ENCODE measurements at places on chromosomes 3 and 15.

DNA sequence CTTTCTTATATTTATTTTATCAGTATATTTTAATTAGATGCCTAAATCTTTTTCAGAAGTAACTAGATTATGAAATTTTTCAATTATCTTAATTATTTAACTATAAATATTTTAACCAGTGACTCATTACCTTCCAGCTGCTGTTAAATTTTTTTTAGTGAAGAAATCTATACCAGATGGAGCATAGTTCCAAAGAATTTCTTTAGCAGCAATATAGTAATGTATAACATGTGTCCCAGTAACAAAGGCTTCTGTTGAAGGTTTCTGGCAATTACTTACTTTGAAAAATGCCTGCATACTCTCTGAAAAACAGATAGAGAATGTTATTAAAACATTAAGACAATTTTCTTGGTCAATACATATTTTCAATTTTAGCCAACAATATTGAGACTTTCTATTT lies 45.1 kb upstream of the CP start:
- DNase-seq = no peak

DNA sequence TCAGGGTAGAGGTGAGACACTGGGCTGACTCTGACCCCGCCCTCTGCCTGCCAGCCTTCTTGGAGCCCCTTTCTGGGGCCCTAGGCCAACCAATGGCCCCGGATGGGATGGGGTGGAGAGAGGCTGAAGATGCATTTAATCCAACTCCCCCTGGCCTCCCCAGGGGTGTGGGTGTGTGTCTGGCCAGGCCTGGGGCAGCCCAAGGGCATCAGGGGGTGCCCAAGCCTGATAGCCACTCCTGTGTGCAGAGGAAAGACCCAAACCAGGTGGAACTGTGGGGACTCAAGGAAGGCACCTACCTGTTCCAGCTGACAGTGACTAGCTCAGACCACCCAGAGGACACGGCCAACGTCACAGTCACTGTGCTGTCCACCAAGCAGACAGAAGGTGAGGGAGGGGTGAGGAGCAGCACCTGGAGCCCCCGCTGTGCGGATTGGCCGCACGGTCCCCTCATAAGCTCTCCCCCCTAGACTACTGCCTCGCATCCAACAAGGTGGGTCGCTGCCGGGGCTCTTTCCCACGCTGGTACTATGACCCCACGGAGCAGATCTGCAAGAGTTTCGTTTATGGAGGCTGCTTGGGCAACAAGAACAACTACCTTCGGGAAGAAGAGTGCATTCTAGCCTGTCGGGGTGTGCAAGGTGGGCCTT lies 9.5 kb downstream of the SPINT1 start:
- DNase-seq = no peak

DNA sequence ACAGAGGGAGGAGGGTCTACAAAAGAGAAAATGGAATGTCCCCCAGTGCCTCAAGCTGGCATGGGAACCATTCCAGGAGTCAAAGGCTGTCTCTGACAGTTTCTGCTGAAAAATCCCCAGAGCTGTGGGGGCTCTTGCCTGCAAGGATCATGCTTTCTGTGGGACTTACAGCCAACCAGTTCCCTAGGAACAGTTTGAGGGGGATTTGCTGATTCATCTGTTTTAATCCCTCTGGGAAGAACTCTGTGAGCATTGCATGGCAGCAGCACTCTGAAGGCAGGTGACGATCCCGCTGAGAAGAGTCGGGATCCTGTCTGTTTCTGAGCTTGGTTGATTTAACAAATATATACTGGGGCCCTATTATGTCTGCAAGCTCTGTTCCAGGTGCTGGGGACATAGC lies 176.0 kb downstream of the SSR3 start:
- DNase-seq = no peak

GRCh38 chr3:100384733-100385525 lies 16.0 kb downstream of the TOMM70 start:
- DNase-seq = no peak

GRCh38 chr15:96599268-96599667 lies 268.8 kb downstream of the NR2F2 start:
- no peak for DNase-seq

DNA sequence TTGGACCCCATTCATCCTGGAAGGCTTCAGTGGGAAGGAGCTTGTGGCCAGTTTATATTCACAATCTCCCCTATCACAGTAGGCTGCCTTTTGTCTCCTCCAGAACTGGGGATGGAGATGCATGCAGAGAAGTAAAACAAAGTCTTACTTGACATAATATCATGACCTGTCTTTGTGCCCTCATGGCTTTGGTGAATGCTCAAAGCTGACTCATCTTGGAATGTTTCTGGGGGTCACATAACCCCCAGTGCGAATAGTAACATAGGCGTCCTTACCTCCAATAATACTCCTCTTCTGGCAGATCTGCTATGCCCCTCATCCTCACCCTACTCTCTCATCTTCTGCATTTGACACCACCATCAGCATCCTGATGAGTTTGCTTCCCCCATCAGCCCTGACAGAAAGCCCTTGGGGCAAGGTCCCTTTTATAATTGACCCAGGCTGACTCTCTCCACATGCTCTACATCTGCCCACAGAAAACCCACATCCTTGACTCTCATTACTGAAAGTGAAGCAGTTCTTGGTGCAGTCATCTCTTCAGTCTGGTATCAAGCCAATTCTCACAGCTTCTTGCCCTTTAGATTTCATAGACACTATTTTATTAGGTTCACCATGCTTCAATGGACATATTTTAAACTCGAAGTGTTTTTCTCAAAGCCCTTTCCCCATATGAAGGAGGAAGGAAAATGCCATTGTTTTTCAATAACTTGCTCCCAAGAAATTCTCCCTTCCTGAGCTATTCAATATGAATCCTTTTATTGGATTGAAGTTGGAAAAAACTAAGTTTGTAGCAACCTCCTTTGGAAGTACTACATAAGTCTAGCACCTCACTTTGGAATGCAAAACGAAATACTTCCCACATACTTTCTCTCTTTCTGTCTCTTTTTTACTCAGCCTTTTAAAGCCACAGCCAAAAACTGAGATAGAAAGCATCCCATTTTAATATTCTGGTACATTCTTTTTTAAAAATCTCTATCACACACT lies 36.6 kb downstream of the OSTN start:
- peak; percentile 11 for DNase-seq

- no peak for DNase-seq
These were observed 191.3 kb downstream of the XXYLT1 start for GRCh38 chr3:195079636-195080035.

GRCh38 chr3:111326144-111326995 lies 215.6 kb upstream of the CD96 start:
- no peak for DNase-seq

DNA sequence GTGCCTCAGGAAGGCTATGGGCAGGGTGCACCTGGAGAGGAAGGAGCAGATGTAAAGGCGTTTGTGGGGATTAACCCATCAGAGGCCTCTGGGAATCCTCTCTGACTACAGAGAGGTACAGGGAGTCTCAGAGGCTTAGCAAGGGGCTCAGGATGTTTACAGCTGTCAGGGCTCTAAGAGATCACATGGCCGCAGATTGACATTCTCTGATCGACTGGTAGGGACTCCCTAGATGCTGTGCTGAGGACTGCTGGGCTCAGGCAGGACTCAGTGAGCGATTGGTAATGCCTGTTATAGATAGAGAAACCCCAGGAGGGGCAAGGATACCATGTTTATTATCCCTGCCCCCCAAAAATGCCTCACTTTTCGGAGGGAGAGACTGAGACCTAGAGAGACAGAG lies 103.5 kb downstream of the CORO2B start:
- DNase-seq = no peak

DNA sequence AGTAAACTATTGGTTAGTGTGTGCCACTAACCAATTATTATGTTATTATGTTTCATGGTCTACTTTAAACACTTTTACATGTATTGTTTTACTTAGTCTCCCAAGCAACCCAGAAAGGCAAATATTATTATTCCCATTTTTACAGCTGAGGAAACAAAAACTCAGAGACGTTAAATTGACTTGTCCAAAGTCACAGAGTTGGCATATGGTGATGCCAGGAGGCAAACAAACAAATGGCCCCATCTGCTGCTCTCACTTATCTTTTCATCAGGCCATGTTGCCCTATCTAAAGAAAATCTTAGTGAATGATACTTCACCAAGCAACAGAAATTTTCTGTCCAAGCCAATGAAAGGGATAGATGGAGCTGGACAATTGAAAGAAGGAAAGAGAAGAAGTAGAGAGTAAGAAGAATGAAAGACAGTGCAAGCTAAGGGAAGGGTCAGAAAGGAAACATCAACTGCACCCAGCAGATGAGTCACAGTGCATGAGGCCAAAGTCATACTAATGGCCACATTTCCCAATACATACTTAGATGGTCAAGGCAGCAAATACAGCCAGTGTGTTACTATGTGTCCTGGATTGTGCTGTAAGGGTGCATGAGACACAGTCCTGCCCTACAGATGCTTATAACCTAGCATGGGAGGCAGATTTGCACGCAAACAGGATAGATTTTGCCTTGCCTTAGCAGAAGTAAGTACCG lies 266.9 kb downstream of the KCNMB2 start:
- no peak for DNase-seq

GRCh38 chr3:43410592-43410991 lies 124.3 kb downstream of the SNRK start:
- no peak for DNase-seq

DNA sequence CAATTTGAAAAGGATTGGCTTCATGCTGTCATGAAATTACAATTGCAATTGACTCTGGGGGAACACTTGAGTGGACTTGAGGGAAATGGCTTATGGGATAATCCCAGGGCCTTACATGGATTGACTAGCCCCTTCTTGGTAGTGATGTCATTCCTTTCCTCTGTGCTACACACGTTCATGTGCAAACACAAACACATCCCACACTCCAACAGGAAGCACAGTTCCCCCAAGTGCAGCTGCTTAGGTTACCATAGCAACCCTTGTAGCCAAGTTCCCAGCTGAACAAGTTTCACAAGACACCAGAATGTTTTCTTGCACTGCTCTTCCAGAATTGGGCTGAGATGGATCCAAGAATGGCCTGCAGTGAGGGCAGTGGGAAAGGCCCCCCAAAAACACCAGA lies 217.0 kb downstream of the ZNF621 start:
- DNase-seq = no peak

DNA sequence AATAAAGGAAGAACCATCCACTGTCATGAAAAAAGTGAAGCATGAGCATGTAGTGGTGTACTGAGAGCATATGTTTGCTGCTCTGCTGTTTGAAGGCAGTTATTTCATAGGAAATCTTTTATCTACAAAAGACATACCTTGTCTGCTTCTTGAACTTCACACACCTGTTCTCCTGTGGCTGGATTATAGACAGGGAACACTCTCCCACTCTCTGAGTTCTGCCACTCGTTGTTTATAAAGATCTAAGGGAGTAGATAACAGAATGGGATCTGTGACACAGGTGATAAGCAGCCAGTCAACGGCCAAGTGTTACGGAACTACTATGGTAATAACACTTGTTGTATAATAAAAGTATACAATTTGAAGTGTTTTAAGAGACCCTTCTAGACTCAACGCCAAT lies 51.5 kb downstream of the ALDH1A2 start:
- no peak for DNase-seq

DNA sequence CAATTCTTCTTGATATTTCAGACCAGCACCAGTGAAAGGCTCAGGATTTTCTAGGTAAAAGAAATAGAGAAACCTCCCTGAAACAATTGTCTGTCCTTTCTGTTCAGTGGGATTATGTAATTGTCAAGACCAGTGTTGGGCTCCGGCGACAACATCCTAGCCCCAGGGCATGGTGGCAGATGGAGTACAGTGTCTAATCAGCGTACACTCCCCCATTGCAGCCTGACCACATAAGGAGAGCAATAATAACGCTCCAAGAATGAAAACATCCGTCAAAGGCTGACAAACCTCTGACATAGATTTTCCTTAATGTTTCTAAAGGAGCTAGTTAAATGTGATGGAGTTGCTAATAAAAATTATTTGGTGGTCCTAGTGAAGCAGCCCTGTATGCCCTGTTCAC lies 144.6 kb downstream of the EBLN2 start:
- no peak for DNase-seq

DNA sequence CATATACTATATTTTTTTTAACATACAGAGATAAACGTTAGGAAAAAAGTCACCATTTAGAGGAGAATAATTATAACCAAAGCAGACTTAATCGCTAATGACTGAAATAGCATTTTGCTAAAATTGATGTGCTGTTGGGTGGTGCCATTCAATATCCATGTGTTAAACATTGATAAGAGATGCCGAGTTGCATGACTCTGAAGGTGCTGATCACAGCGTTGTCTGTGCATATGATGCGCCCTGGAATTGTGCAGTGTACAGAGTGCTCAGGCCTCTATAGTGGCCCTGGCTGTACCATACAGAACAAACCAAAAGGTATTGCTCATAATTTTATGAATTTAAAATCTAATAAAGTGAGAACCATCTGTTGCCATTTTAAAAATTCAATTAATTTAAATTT lies 168.3 kb downstream of the MEIS2 start:
- DNase-seq = no peak

DNA sequence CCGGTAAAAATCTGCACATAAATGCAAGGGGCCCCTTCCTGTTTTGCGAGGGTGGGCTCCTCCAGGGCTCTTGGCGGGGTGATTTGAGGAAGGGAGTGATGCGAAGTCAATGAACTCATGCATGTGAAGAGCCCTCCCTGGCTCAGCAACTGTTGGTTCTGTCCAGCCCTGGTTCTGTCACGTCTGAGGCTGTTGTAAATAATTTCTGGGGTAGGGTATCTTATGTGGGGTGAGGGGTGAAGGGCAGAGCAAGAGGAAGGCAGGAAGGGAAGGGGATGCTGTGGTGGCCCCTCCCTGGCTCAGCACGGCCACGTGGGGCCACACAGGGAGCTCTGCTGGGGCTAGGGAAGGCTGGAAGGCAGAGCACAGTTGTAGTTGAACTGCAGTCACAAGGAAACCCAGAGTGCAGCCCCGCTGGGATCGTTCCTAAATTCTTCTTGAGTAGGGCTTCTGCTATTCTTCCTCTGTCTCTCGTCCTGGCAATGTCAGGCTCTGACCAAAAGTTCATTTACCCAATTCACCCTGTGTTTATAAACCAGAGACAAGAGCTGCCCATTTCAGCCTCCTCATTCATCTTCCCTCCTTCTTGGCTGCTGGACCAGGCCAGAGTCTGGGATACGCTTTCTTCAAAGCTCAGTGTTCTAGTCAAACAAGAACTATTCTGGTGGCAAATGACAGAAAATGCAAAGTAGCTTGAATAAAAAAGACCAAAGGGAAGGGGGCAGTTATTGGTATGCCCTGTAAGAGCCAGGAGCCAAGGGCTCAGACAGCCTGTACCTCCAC lies 14.8 kb upstream of the TOPBP1 start:
- no peak for DNase-seq

DNA sequence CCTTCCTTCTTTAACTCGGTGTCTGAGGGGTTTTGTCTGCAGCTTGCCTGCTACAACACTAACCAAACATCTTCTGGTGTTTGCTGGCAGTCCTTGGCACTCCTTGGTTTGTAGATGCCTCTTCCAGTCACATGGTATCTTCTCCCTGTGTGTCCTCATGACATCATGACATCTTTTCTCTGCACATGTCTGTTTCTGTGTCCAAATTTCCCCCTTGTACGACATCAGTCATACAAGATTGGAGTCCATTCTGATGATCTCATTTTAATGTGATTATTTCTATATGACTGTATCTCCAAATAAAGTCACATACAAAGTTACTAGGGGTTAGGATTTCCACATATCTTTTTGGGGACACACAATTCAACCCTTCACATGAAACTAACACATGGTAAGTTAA lies 152.3 kb upstream of the LRRN1 start:
- no peak for DNase-seq

GRCh38 chr3:152772674-152773225 lies 62.2 kb upstream of the P2RY1 start:
- DNase-seq = no peak
